NCI-H510A (cell line): ENCODE measurements at places on chromosomes 4 and X.

DNA sequence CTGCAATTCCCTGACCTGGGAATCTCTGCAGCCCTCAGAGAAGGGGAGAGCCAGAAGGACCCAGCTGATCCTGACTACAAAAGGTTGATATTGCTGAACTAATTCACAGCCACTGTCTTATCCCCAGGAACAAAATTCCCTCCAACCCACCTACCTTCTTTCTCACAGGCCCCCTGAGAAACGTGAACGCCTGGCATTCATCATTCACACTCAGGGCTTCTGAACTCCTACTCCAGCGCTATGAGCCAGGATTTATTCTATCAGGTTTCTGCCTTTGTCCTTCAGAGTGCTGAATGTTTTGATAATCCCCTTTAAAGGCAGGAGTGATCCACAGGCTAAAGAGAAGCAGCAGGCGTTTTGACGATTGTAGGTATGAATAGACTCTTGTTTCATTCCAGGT is 76.5 kb downstream of the KCNIP4 start:
- DNase-seq, result no peak

GRCh38 chrX:125436855-125437254 is 117.2 kb downstream of the TEX13C start:
- no peak for DNase-seq

- no peak for DNase-seq
Observed at GRCh38 chrX:133746593-133746992, 238.8 kb downstream of the GPC3 start.

GRCh38 chr4:33467291-33467690 is 2747.1 kb downstream of the PCDH7 start:
- DNase-seq, result no peak

- no peak for DNase-seq
Observed at GRCh38 chrX:27162496-27162895, 300.6 kb downstream of the PPP4R3C start.

GRCh38 chr4:40525752-40526598 is 103.7 kb downstream of the RBM47 start:
- DNase-seq, result no peak

DNA sequence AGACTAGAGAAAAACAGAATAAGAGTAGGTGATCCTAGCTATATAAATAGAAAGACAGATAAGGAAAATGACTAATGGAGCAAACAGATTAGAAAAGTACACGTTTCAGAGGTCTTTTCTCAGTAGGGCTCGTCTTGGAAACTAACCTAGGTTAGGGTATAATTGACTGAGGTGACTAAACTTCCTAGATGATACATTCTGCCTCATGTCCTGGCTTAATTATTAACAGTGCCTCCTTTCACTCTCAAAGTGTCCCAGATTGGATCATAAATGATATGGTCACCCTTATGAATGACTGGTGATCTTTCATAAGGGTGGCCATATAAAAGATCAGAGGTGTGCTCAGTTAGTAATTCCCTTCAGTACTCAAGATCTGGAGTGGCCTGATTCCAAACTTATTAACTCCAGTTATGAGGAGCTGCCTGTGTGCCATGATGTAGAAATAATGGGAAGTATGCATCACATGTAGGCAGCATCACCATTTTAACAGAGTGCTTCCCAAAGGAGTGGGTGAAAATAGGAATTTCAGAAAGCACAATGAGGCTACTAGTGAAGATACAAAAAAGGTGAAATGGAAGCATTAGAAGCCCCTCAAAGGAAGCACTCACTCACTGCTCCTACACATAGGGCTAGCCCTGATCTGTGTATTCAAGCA is 14.7 kb upstream of the GRIA3 start:
- no peak for DNase-seq

- DNase-seq, result peak; percentile 64
Observed at GRCh38 chr4:38605753-38606586, 58.0 kb upstream of the KLF3 start.

DNA sequence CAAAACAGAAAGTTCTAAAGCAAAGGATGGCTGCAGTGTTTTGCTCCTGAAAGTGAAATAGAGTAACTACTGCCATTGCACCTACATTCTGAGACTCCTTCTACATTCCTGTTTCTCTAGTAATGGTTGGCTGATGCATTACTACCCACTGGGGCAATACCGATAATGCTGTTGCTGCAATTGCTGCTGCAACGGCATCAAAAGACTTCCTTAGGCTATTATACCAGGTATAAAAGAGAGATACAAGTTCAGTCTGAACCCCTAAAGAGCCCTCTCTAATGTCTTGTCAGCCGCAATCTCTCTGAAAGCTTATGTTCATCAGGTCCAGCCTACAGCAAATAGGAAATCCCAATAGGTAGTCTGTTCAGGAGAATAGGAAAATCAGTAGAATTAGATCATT is 338.4 kb downstream of the PABPC4L start:
- DNase-seq, result no peak

GRCh38 chr4:150562250-150562649 is 19.7 kb upstream of the MAB21L2 start:
- no peak for DNase-seq

DNA sequence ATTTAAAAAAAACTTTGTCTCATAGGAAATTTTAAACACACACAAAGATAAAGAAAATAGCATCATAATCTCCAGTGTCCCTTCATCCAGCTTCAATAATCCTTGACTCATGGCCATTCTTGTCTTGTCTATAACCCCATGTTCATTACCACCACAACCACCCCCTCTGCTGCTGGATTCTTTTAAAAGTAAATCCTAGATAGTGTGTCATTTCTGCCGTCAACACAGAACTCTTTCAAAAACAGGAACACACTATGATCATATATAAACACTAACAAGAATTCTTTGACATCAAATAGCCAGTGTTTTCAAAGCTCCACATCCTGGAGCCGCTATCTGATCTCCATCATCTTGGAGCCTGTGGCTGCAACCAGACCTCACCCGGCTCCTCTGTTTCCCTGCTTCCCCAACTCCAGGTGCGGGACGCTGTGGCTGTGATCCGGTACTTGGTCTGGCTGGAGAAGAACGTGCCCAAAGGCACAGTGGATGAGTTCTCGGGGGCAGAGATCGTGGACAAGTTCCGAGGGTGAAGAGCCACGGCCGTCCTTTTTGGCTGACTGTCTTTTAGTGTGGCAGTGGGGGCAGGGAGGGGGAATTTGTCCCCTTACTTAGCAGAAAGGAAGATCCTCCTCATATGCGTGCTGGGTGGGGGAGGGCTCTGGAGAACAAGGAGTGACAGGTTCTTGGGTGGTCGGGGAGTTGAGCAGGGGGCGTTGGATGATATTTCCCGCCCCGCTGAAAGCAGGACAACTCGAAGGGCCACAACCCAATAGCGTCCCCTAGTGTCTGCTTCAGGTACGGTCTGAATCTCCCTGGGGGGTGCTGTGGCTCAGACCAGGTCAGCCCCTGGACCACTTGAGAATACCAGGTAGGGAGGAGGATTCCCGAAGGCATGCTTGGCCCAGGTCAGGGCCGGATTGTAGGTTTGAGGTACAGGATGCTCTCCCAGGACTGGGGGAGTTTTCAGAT is 15.6 kb downstream of the XPNPEP2 start:
- no peak for DNase-seq

GRCh38 chr4:91958596-91958995 is 345.2 kb upstream of the GRID2 start:
- no peak for DNase-seq

DNA sequence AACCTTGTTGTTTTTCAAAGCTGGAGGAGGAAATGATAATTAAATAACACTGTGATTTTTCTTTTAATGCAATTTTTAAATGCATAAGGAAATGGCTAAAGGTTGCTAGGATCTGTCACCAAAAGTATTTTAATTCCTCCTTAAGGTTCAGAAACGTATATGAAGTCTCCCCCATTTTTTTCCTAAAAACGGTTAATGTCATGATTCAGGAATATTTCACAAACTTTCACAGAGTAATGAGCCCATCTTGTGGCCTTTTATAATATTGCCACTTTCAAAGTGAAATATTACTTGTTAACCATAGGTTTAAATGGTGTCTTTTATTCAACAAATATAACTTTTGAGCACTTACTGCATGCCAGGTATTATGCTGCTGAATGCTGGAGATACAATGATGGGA is 99.5 kb upstream of the USP38 start:
- no peak for DNase-seq

DNA sequence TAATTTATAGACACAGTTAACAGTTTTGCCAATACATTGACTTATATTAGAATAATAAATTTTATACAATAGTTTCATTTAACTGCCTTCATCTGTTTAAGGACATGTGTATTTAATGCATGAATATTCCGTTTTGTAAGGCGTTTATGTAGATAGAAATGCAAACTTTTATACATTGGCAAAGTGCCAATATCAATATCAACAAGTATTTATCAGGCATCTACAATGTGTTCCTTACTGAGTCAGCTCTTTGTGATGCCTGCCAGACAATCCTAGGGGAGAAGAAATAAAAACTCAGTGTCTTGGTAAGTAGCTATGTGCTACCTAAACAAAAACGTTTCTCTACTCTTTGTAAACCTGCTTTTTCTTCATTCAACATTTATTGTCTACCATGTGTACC is 1142.2 kb downstream of the C4orf33 start:
- no peak for DNase-seq

- no peak for DNase-seq
Observed at GRCh38 chr4:3756343-3757059, 9.7 kb upstream of the ADRA2C start.

DNA sequence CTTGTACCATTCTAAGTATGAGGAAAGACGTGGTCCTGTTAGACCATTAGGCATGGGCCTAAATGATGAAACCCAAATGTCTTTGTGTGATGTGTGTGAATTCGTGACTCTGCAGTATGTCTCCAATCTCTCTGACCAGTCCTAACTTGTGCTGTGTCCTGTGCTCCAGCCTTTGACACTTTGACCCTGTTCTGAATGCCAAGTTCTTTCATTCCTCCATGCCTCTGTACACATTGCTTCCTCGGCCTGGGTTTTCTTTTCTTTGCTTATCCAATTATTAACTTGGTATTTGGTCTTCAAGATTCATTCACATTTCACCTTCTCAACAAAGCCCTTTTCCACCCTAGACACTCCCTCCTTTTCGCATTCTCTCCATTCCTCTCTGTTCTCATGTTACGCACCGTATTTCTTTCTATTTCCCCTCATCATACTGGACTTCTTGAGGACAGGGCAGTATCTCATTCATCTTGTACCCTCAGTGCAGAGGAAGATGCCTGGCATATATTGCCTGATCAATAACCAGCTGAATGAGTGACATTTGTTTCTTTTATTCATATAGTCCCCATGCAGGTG is 138.7 kb downstream of the F11 start:
- DNase-seq, result no peak

GRCh38 chr4:73222466-73223257 is 35.9 kb downstream of the ANKRD17 start:
- peak; percentile 79 for DNase-seq

- DNase-seq, result no peak
Observed at GRCh38 chr4:20617678-20618396, 82.4 kb upstream of the PACRGL start.

- no peak for DNase-seq
Observed at GRCh38 chrX:148995661-148996060, 495.2 kb downstream of the AFF2 start.

DNA sequence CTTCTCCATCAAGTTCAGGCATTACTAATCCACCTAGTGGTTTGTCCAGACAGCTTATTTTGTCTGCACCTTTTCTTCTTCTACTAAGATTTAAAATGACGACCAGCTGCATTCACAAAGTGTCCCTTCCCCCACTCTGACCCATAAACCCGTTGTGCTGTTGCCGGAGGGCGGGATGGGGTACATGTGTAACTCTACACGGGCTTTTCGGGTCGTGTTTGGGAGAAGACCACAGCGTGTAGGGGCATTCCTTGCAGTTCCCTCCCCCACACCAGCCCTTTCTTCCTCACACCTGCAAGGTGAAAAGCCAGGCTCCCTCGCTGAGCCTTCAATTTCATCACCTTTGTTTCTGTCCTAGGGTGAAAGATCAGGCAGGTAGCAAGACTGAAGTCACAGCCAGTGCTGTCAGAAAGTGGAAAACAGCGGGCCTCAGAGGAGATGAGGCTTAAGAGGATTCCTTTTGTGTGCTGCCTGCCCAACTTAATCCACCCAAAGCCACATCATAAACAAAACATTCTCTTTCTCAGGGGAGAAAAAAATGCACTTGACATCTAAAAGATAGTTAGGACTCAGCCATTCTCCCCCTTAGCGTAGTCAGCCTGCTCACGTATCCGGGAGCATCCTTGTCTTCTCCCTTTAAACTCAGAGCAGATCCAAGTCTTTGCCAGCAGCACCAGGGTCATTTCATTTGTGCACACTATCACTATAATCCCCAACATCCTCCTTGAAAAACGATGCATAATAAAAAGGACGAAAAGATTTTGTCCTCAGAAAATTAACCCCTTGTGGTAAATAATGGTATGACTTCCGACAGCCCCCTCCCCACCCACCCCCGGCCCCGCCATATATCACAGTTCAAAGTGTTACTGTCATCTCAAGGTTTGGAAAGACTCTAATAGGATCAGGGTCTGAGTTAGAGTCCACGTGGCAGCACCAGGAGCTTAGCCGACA is 599.0 kb downstream of the RAB28 start:
- no peak for DNase-seq

GRCh38 chrX:2928191-2928582 is 952 bp downstream of the ARSD start:
- peak; percentile 52 for DNase-seq

GRCh38 chrX:46589977-46590723 is 16.6 kb downstream of the CHST7 start:
- no peak for DNase-seq

DNA sequence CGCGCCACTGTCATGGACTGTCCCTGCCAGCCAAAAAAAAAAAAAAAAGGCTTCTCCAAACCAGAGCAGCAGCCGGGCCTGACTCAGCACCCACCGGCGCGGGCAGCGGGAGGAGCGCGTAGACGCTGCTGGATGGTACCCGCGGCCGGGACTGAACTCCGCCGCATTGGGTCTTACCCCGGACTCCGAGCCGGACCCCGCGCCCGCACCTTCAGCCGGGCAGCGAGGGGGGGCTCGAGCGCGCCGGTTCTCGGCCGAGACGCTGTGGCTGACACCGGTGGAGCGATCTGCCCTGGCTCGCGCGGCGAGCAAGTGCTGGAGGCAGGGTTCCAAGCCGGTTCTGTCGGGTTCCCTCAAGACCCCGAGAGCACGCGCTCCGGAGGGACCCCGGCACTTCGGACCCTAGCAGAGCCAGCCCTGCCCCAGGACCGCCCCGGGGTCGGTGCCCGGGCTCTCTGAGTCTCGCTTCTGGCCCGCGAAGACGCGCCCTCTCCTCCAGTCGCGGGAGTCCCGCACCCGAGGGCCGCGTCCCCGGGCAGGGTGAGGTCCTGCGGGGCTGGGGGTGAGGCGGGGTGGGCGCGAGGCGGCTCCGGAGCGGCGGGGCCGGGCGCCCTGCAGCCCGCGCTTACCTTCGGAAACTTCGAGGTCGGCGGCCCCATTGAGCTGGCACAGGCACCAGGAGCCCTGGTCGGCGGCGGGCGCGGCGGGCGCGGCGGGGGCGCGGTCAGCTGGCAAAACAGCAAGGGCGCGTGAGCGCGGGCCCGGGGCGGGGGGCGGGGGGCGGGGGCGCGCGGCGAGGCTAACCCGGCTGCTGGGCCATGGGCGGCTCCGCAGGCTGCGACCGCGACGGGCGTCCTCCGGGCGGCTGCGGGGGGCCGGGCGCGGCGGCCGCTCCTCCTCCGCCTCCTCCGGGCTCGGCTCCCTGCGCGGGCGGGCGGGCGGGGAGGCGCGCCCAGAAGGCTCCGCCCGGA is 11.8 kb upstream of the MAN2B2 start:
- no peak for DNase-seq
